Stimulated activated CD8-positive, alpha-beta memory T cell treated with anti-CD3 and anti-CD28 coated beads, Interleukin-15, amount 100 ng/mL, for 24 hours (primary cell): ENCODE measurements at places on chromosomes 2 and 18.

GRCh38 chr2:177799531-177799930 is 273.0 kb downstream of the PDE11A start:
- no peak for DNase-seq

- no peak for DNase-seq
These were observed 27.6 kb upstream of the CDC42EP3 start for GRCh38 chr2:37698931-37699481.

- no peak for DNase-seq
These were observed 361.1 kb downstream of the INSIG2 start for GRCh38 chr2:118449401-118449800.

DNA sequence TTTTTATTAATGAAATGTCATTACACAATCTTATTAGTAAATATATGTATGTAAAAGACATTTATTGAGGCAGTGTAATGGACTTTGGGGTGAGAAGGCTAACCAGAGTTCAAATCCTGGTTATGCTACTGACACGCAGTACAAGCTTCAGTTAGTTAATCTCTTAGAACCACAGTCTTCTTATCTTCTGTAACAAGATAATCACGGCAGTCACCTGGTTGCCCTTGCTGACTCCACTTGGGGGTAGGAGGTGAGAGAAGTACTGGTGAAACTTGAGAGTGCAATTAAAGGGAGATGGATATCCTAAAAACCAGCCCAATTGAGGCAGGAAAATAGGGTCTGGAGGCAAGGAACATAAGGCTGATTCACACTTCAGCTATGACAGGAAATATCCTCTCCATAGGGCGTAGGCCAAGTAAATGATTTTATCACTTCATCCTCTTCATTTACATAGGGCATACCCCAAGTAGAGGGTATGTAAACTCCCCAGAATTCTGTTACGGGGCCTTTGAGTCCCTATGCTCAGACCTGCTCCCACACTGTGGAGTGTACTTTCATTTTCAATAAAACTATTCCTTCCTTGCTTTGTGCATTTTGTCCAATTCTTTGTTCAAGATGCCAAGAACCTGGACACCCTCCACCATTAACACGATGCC is 21.3 kb downstream of the SKA1 start:
- no peak for DNase-seq

- no peak for DNase-seq
These were observed 191.0 kb upstream of the FN1 start for GRCh38 chr2:215626812-215627281.

DNA sequence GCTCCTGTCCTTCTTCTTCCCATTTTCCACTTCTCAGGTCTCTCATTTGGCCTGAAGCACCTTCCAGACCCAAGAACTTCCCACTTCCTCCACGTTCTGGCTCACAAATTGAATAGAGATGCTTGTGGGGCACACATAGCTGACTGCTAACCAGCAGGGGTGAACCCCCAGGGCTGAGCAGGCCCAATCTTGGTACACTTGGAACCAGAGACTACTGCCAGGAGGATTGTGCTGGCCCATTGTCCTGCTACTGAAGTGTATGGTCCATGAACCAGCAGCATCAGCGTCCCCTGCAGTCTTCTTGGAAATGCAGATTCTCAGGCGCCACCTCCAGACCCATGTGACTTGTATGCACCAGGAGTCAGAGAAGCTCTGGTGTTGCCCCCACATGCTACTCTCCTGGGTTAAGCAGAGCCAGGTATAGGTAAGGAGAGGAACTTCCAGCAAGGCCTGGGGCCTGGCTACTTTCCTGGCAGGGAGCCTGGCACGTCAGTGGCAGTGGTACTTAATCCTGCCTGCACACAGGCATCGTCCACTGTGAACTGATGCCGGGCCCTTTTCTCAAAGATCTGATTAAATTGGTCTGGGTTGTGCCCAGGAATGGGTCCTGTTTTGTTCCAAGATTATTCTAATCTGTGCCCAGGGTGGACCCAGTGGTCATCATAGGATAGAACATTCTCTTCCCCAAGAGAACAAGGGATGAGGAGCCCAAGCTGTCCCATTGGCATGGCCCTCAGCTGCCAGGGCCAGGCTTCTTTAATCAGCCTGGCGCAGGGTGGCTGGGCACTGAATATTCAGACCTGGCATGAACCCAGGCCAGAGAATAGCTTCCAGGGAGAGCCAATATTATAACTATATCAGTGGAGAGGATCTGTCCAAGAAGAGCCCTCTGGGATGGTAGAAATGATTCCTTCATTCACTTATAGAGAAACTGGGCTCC is 248.7 kb downstream of the SOX11 start:
- DNase-seq, result no peak

DNA sequence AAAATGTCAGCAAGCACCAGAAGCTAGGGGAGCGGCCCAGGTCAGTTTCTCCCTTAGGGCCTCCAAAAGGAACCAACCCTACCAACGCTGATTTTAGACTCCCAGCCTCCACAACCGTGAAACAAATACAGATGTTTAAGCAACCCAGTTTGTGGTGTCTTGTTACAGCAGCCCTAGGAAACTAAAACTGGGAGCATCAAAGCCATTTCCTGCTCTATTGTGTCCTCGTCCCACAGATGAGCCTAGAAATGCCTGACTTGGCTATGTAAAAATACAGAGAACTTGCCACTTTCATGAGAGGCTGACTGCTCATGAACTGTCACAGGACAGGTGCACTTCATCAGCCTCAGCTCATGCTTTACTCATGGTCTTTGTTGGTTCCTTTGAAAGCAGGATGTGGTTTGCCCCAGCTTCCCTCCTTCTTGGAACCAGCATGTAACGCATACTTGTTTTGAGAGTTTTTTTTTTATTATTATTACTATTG is 97.6 kb upstream of the SLC39A10 start:
- DNase-seq, result no peak

GRCh38 chr2:46077522-46078107 is 219.6 kb upstream of the EPAS1 start:
- no peak for DNase-seq

GRCh38 chr2:218386505-218387368 is 4.7 kb downstream of the SLC11A1 start:
- DNase-seq, result no peak

GRCh38 chr2:234905547-234906265 is 46.1 kb upstream of the SH3BP4 start:
- no peak for DNase-seq

- DNase-seq, result no peak
These were observed 80.0 kb downstream of the RAB31 start for GRCh38 chr18:9788140-9788539.

DNA sequence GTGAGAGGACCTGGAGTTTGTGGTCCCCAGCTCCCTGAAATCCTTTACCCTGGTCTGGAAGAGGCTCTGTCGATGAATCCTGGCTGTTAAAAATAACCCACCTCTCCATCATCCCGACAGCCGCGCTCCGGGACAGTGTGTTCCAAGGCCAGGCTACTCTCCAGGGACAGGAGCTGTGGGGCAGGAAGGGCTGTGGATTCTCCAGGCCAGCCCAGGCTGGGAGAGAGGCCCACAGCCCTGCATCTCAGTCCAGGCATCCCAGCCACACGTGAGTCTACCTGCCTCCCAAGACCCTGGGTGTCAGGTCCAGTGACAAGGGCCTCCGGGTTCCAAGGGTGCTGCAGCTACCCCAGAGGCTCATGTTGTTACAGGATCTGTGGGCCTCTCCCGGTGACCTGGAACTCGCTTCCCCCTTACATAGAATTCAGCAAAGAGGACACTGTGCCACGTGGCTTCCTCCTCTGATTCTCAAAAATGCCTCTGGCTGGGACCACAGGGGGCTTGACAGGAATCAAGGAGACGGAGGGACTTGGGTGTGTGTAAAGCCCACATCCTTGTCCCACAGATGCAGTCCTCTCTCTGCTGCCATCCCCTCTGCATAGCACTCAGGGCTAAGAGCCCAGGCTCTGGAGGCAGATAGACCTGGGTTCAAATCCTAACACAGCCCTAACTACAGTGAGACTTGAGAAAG is 17.3 kb downstream of the ADRA2B start:
- no peak for DNase-seq

DNA sequence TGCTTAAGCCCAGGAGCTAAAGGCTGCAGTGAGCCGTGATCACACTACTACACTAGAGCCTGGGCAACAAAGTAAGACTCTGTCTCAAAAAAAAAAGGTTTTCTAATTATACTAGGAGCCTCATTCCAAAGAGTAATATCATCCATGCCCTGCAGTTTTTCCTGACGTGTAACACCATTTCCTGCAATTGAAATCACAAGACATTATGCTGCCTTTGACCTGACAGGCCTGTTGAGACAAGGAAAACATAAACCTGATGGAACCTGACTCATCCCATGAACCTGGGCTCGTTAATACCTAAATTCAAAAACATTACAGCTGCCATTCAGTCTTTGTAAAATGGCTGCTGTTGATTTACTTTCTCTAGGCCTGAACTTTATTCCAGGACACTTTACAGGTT is 58.7 kb upstream of the PEX13 start:
- DNase-seq, result no peak

DNA sequence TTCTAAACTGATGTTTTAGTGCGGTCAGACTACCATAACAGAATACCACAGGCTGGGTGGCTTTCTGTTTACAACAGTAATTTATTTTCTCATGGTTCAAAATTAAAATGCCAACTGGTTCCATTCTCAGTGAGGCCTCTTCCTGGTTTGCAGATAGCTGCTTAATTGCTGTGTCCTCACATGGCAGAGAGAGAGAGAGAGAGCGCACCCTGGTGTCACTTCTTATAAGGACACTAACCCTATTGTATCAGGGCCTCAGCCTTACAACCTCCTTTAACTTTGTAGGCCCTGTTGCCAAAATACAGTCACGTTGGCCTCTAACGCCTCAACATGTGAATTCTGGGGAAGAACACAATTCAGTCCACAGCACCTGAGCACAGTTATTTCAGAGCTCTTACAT is 37.5 kb upstream of the ZNF385B start:
- no peak for DNase-seq

GRCh38 chr2:17793803-17794354 is 22.4 kb upstream of the MSGN1 start:
- no peak for DNase-seq

GRCh38 chr2:5370158-5370557 is 322.0 kb upstream of the SOX11 start:
- no peak for DNase-seq

GRCh38 chr2:156800065-156800653 is 364.0 kb downstream of the GPD2 start:
- DNase-seq, result no peak

GRCh38 chr2:41941831-41942230 is 106.0 kb upstream of the PKDCC start:
- no peak for DNase-seq
